ENCODE measurements at places on chromosomes 1 and 21.

- DNase-seq: no peak
Measured at GRCh38 chr1:228082918-228083870, 686 bp downstream of the ARF1 start.

DNA sequence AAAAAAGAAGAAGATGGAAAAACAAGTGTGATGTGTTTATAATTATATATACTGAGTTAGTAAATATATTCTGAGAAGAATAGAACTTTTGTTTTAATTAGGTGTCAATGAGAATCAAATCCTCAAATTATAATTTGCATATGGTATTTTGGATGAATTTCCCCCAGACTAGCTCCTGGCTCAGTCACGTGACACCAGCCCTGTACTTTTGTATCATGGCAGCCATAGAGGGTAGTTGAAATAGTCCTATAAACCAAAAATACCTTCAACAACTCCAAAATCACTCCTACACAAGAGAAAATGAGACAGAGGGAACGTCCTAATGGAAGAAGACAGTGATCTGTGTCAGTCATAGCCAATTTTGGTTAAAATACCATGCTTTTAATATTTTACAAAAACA is 9.0 kb upstream of the S1PR1 start:
- DNase-seq: no peak

GRCh38 chr1:13881385-13882088 is 181.5 kb downstream of the PRDM2 start:
- DNase-seq: no peak

GRCh38 chr1:15215116-15215515 is 31.9 kb upstream of the FHAD1 start:
- DNase-seq: no peak

DNA sequence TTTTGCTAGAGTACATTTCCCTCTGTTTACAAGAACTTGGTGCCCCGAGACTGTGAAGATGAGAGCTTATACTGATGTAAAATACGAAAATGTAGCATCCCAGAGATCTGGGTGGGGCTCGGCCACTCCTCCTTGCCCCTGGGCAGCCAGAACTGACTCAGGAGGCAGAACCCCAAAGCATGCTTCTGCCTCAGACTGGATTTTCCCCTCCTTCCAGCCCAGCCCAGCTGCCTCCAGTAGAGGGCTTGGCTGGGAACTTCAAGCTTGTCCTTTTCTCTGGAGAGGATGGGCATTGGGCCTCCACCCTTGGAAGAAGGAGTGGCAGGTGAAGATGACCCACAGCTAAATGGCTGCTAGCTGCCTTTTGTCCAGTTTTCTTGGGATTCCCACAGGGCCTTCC is 24.3 kb upstream of the BTG2 start:
- DNase-seq: no peak

DNA sequence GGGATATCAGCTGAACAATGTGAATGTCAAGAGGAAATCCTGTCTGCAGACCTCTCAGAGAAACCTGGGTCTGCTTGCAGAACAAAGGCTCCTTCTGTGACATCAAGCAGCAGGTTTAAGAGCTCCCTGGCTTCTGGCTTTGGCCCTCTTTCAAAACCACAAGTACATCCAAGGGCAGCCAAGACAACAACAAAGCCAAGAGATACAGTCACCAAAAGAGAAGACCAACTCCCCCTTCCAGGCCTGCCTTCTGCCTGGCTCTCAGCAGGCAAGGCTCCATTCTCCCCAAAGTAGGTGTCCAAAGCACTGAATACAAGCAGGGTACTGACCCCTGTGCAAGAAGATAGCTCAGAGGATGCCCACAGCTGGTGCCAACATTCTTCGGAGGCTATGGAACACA is 11.5 kb downstream of the BCAR3 start:
- DNase-seq: no peak

DNA sequence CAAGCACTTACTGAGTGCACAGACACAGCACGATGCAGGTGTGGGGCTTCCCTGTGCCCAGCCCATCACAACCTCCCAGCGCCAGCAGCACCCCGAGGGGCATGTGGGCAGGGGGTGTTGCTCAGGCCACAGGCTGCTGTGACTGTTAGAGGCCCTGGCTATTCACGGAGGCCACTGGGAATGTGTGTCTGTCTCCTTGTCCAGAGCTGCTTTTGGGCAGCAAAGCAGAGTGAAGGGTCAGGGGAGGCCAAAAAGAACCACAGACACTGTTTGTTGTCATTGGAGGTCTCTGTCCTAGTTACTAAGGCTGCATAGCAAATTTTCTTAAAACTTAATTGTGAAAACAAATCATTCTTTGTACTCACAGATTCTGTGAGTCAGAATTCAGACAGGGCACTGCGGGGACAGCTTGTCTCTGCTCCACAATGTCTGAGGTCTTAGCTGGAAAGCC is 49.6 kb downstream of the TNFRSF8 start:
- peak; percentile 51 for DNase-seq

DNA sequence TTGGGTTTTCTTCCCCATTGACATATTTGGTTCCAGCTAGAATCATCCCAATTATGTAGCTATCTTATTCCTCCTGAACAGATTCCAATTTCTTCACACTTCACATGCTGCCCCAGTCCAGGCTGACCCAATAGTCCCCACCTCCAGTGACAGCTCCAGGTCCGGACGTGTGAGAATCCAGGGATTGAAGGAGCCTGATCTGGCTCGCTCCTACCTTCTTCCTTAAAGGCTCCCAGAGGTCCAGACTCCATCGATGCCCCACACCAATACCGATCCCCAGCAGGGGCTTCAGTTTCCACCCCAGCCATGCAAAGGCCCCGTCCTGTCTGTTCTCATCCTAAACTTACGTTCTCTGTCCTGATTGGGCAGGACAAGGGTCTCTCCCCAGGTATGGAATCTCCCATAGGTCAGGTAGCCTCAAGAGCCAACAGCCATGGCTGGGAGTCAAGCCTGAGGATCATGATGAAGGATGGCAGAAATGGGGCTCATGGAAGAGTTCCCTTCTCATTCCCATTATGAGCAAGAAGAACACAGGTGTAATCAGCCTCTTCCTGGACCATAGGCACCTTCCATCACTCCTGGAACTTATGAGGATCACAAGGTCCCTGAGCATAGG is 20.4 kb upstream of the SLAMF9 start:
- DNase-seq: no peak

DNA sequence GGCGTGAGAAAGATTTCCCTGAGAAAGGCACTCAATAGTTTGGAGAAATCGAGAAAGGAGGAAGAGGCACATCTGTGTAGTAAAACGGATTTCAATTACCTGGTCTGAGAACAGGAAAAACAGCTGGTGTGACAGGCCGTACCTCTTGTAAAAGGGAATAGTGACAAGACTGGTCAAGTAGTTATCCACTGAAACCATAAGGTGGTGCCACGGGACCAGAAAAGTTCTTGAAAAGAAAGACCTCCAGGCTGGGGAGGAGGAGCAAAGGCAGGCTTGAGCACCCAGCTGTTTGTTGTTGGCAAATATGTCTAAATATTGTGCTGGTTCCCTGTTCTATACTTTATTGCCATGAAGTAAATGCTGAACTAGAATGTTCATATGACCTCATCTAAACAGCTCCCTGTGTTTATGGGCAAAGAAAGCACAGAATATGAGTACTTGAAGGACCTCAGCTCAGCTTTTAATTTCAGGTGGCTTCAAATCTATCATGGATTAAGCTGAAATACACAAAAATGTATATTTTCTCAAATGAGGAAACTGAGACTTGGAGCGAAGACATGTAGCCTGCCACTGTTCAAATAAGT is 4.0 kb downstream of the HAO2 start:
- DNase-seq: no peak

DNA sequence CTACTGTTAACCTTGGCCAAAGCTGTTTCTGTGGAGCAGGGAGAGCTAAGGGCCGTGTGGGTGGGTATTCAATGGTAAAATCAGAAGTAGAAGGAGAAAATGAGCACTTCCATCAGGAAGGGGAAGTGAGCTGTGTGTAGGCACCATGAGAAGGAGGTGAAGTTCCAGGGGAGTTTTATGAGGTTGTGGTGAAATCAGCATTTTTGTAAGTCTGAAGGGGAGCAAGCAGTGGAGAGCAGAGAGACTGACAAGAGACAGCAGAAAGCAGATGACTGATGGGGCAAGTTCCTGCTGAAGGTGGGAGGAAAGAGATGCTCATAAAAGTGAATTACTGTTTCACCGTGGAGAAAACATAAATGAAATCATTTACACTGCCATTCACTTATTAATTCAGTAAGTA is 2.7 kb upstream of the GPR88 start:
- no peak for DNase-seq

DNA sequence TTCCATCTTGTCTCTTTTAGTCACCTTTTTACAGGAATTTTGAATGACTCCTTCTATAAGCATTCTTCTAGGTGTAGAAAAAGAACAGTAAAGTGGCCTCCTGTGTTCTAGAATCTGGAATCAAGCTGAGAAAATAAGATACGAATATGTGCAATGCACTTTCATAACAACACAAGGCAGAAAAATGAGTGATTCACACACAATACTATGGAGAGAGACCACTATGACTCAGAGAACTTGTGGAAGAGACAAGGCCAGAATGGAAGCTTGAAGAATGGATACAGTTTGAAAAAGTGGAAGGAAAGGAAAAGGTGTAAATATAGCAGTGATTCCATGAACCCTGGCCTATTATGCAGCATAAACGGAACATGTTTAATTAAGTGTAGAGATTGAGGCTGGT is 57.1 kb upstream of the SAMSN1 start:
- no peak for DNase-seq

GRCh38 chr1:69191335-69191734 is 376.4 kb upstream of the LRRC7 start:
- no peak for DNase-seq

GRCh38 chr1:155066777-155067176 is 3.2 kb downstream of the EFNA4 start:
- no peak for DNase-seq

- peak; percentile 80 for DNase-seq
Measured at GRCh38 chr1:230067871-230068620, 1.0 kb downstream of the GALNT2 start.

DNA sequence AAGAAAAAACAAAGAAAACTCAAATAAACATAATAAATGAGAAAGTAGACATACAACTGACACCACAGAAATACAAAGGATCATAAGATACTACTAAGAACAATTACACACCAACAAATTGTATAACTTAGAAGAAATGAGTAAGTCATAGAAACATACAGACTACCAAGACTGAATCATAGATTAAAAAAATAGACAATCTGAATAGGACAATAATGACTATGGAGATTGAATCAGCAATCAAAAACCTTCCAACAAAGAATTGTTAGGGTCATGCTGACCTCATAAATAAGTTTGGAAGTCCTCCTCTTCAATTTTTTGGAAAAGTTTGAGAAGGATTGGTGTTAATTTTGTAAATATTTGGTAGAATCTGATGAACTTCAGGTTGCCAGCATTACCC is 159.0 kb downstream of the PTBP2 start:
- no peak for DNase-seq

- DNase-seq: no peak
Measured at GRCh38 chr21:45747233-45747766, 103.8 kb downstream of the PCBP3 start.

DNA sequence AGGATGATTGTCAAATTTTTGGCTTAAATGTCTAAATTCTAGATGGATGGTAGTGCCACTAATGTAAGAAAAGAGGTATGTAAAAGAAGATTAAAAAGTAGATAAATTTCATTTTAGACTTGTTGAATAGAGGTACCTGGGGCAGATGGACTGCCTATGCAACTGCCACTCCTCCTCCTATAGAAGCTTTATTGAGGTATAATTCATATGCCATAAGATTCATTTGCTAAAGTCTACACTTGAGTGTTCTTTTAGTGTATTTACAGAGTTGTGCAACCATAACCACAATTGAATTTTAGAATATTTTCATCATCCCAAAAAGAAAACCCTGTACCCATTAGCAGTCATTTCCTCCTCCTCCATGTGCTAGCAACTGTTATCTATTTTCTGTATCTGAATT is 70.6 kb downstream of the FNBP1L start:
- no peak for DNase-seq

GRCh38 chr21:38295997-38296764 is 39.4 kb downstream of the KCNJ15 start:
- no peak for DNase-seq

DNA sequence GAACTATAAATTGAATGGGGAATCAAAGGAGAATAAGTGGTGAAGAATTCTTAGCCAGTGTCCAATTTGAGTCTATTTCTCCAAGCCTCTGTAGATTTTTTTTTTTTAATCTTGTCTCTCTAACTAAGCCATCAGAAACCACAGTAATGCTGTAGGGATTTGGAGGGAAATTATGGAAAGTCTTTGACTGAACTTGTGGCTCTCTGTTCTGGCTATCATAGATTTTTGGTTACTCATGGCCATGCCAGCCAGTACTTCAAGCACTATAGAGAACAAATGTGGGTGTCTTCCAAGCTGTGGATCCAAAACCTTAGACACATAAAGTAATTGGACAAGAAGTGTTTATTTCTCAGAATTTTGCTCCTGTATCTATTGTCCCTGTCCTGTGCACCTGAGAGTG is 147.9 kb downstream of the LRRC40 start:
- DNase-seq: no peak

Data from cardiac septum (tissue), 1 donor.